GM12878 (cell line): ENCODE measurements at places on chromosomes 4 and X.

DNA sequence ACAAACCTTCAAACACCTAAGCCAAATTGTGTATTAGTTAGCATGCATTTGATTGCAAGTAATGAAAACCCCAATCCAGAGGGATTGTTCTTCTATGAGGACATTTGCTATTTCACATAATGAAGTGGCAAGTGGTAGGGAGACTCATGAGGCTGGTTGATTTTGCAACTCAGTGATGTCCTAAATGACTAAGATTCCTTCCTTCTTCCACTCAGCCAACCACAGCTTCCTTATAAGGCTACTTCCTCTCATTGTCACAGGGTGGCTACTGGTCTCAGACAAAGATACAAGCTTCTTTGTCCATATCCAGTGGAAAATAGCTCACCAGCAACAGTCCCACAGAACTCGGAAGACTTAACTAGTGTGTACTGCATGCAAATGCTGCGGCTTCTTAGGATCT is 5.3 kb upstream of the OTC start:
- no peak for DNase-seq

- peak; percentile 91 for DNase-seq
Measured at GRCh38 chrX:13742397-13743176, 8.0 kb downstream of the OFD1 start.

- DNase-seq, result no peak
Measured at GRCh38 chr4:70868778-70869177, 29.1 kb upstream of the GRSF1 start.

DNA sequence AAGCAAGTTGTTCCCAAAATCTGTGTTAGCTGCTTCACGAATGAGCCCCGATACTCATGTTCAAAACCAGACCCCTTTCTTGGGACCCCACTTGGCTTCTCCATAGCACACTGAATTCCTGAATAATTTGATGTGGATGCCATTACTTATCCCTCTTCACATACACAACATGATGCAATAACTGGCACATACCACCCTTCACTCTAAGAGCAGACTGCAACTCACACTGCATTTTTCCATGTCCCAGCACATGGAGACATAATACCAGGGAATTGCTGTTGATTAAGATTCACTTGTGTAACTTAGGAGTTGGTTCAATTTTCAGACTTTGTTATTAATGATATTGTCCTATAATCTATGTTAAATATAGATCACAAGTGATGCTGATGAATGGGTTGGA is 213.4 kb downstream of the MAML3 start:
- no peak for DNase-seq

GRCh38 chrX:107470971-107471370 is 21.5 kb downstream of the FRMPD3 start:
- no peak for DNase-seq
